Activated CD4-positive, alpha-beta T cell treated with anti-CD3 and anti-CD28 coated beads, Interleukin-2, amount 50 U/mL, for 24 hours (primary cell): ENCODE measurements at places on chromosomes 13 and 19.

- DNase-seq: no peak
These were observed 18.9 kb downstream of the ARID3A start for GRCh38 chr19:944663-945241.

GRCh38 chr19:14118165-14119051 lies 846 bp upstream of the PRKACA start:
- no peak for DNase-seq

GRCh38 chr13:41286370-41286769 lies 23.0 kb upstream of the MTRF1 start:
- no peak for DNase-seq

- DNase-seq: no peak
These were observed 18.2 kb downstream of the CARS2 start for GRCh38 chr13:110687736-110688135.

- DNase-seq: no peak
These were observed at the start of gene DMKN for GRCh38 chr19:35513628-35514281. Gene DMKN, minus strand, starts transcription at chr19:35513649. Its CDS starts 174 bp downstream, at chr19:35513475.

DNA sequence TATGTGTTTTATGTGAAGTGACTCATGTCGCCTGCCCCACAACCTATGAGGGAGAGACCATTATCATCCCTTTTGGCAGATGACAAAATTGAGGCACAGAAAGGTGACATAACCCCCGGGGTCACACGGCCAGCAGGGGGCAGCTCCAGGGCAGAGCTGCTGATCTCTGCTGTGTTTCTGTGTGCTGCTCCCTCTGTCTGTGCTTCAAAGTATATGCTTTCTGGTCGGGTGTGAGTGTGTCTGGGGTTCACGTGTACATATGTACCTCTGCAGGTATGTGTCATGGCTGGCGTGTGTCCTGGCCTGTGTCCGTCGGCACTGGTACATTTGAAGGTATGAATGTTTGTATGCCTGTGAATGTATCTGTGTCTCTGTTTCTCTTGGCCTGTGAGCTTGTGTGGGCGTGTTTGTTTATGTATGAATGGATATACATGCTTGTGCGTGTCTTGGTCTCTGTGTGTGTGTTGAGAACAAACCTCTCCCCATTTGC lies 7.1 kb downstream of the LIPE start:
- peak; percentile 62 for DNase-seq

DNA sequence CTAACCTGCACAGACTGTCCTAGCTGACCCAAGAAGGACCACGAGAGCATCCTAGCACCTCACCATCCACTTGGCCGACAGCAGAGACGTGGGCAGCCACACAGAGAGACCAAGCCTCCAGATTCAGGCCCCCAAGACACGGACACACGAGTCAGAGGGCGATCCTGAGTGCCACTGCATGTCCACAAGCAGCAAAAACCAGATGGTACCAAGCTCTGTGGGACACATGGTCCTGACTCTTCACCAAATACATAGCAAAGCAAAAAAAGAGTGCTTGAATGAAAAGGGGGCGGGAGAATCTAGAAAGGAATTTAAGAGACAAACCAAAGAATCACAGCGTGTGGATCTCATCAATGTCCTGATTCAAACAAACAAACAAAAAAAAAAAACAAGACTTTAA lies 45.2 kb downstream of the MLLT1 start:
- DNase-seq: no peak

GRCh38 chr19:10838377-10838776 lies 2.4 kb upstream of the TMED1 start:
- DNase-seq: no peak

DNA sequence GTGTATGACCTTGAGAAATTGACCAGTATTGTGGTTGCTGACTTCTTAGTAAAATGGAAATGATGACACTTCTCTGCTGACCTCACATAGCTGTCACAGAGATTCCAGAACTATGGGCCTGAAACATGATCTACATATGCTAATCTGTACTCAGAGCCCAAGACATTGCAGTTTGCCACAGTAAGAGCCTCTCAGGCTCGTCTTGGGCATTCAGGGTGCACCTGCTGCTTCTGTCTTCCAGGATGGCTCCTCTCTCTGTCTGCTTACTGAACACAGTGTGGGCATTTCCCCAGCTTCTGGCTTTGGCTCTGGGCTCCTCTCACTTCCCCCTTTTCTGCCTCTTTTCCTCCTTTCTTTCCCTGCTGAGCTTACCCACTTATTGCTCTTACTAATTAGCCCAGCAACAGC lies 22.3 kb upstream of the SLC46A3 start:
- no peak for DNase-seq

DNA sequence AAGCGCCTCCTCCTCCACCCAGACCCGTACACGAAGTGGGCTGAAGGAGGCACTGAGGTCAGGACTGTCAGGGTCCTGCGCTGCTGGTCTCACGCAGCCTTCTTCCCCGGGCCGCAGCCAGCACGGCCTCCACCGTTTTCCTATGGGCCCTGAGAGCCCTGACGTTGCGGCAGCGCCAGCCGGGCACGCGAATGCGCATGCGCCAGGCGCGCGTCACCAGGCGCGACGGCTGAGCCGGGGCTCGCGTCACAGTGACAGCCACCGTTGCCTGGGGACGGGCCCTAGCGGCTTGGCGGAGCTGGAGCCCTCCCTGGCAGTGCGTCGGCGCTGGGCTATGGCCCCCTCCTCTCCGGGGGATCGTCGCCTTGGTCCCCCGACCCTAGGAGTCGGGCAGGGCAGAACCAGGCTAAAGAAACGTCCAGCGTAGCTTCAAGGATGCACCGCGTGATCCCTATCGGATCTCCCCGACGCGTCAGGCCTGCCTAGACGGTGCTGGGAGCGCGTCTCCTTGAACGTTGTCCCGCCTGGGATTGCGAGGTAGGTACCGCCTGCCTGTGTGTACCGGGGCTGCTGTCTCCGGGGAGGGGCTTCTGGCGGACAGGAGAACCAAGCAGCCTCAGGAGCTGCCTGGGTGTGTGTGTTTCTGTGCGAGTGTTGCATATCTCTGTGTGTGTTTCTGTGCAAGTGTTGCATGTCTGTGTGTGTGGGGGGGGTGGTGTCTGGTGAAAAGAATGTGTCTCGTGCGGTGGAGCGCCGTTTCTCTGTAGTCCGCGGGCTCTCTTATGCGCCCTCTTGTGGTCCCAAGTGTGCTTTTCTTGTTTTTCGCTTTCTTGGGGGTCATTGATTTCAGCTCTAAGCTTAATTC lies 43.2 kb downstream of the ZNF571 start:
- peak; percentile 17 for DNase-seq

DNA sequence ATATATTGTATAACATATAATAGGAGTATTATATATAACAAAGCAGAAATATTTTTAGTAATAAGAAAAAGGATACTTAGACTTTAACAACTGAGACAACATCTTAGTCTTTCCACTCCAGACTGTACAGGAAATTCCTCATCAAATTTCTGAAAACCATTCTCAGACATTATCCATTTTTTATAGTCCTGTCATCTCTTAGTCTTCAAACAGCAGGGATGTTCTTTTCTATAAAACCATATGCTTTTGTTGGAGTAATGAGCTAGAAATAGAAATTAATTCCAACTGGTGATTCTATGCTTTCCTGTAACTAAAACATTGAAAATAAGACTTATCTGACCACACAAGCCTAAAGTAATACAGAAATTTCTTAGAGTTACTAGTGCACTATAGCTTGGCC lies 82.2 kb upstream of the CSNK1A1L start:
- no peak for DNase-seq

GRCh38 chr13:51806566-51806965 lies 2.6 kb upstream of the DHRS12 start:
- no peak for DNase-seq

DNA sequence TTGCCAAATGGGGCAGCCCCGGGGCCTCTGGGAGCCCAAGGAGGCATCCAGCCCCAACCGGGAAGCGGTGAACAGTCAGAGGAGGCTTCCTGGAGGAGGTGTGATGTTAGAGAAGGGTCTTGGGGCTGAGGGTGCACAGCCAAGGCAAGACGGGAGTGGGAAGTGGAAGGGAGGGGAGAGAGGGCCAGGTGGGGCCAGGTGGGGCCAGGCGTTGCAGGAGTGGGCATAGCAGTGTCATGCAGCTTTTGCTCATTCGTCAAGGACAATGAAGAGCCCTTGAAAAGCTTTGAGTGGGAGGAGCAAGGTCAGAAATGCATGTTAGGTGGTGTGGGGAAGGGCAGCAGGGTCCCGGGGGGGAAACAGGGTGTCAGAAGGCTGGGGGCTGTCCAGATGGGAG lies 1.8 kb downstream of the FBN3 start:
- no peak for DNase-seq

- DNase-seq: no peak
These were observed 120.0 kb downstream of the EFNB2 start for GRCh38 chr13:106415442-106415841.

- no peak for DNase-seq
These were observed 5.2 kb upstream of the ZNF554 start for GRCh38 chr19:2814426-2814825.

GRCh38 chr19:46392837-46393236 lies 20.5 kb downstream of the CCDC8 start:
- no peak for DNase-seq

- DNase-seq: no peak
These were observed 301.6 kb downstream of the FGF14 start for GRCh38 chr13:102100234-102100633.

DNA sequence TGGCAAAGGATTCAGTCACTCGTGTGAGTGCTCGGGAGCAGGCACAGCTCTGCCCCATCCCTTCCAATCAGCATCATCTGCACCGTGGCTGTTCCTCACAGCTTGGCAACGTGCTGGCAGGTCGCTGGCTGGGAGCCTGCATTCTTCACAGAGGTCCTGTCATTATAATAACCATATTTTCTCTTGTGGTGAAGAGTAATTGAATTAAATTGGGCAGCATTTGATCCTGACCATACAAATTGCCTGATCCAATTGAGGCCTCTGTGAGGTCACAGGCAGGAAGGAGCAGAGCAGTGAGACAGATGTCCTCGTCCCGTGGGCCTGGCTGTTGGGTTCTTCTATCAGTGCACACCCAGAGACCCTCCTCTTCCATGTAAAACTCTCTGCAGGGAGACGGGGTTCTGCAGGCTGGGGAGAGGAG lies 407.8 kb downstream of the COG6 start:
- DNase-seq: no peak

DNA sequence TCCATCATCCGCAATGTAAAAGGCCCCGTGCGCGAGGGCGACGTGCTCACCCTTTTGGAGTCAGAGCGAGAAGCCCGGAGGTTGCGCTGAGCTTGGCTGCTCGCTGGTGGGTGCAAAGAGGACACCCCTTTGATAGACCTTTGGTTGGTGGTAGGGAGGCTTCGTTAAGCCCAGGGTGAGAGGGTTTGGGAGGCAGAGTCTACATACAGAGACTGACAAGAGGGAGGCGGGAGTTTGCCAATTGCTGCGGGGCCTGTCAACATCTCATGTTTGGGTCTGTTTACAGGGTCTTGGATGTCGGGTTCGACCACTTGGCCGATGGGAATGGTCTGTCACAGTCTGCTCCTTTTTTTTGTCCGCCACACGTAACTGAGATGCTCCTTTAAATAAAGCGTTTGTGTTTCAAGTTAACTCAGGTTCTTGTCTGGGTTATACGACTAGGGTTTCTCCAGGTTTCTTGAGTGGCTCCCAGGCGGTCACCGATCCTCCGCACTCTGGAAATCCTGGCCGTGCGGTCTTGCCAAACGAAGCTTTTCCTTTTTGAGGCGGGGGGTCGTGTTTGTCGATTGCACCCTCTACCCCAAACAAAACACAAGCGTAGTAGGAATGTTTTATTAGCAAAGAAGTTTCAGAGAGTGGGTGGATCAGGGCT lies 816 bp downstream of the RPS28 start:
- DNase-seq: no peak

DNA sequence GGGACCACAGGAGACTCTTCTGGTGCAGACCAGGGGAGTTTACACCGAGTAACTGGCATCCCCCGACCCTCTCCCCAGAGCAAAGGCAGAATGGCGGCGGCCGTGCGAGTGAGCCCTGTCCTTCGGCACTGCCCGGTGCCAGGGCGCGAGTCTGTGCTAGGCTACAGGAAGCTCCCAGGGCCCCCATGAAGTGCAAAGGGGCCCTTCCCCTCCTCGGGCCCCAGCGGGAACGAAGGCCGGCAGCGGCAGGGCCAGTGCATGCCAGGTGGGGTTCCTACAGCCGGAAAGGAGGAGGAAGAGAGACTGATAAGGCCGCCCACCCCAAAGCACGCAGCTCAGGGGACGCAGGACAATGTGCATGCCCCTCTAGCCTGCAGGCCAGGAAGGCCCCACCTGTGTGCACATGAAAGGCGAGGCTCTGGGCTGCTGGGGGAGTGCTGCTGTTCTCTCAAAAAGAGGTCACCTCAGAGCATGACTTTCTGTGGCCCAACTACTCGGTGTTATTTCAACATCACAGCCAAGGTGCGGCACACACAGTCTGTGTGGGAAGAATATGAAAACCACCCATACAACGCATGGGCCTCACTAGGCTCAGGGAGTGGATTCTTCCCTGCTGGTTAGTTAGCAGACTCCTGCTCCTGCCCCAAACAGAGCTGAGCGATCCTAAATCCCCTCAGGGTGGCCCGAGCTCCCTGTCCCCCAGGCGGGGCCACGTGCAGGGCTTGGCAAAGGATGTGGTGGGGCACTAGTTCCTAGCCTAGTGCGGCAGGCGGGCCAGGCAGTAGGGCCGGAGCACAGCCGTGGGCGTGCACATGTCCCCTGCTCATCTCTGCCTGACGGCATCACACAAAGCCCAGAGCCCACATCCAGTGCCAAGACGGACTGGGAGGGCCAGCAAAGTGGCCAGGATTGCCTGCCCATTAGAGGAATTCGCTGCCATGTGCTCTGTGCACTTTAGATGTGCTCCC lies 28.4 kb upstream of the TIMM44 start:
- no peak for DNase-seq

DNA sequence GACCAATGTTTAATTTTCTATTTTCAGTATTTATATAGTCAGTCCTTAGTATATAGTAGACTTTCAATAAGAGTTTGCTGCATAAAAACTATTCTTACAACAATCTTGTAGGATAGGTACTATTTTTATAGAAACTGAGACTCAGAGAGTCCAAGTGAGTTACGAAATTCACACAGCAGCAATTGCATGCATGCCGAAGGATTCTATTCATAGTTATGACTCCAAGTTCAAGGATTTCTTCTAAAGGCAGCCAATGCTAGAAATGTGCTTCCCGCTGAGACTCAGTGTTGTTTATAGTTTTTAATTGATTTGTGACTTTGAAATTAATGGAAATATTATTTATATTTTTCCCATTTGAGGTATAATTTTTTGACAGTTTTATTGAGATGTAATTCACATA lies 62.7 kb upstream of the CSNK1A1L start:
- no peak for DNase-seq

DNA sequence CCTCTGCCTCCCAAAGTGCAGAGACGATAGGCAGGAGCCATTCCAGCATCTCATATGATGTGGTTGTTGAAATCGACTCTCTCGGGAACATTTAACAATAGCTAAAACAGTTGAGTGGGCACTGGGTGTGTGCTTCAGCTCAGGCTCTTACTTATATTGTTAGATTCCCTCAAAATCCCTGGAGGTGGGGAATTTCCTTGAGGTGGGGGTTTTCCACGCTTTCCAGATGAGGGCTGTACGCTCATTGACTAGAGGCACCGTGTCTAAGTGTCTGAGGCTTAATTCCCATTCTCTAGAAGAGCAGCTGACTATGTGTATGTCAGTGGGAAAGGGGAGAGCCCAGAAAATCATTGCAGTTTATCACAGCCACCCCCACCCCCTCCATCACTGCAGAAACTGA lies 10.8 kb upstream of the GRAMD1A start:
- no peak for DNase-seq

- no peak for DNase-seq
These were observed 5.7 kb downstream of the PALM3 start for GRCh38 chr19:14056069-14056666.

GRCh38 chr13:32246468-32246867 lies 68.7 kb downstream of the ZAR1L start:
- peak; percentile 32 for DNase-seq

- DNase-seq: no peak
These were observed 307.0 kb downstream of the ZNF536 start for GRCh38 chr19:30679153-30679702.

GRCh38 chr13:109569958-109570711 lies 216.2 kb downstream of the IRS2 start:
- peak; percentile 4 for DNase-seq
